CD4-positive, alpha-beta T cell treated with Interleukin-1 beta for 1 hour (primary cell): ENCODE measurements at places on chromosomes 4 and X.

- no peak for DNase-seq
Measured at GRCh38 chr4:45345558-45345957, 619.2 kb upstream of the GNPDA2 start.

DNA sequence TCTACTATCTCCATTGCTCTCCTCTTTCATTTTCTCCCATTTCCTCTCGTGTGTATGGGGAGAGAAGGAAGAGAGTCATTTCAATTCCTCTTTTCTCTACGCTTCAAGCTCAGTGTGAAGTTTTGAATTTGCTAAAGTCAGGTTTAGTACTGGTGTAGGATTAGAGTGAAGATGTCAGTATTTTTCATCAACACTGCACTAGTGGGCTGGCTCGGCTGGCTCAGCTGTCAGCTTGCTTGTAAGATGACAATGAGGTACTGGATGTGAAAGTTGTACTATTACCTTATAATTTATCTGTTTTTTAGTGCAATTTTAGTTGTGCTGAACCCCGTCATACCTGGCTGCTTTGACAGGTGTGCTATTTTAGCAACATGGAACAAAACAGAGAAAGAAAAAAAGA, 2.1 kb upstream of the SH2D1A start:
- DNase-seq: no peak

DNA sequence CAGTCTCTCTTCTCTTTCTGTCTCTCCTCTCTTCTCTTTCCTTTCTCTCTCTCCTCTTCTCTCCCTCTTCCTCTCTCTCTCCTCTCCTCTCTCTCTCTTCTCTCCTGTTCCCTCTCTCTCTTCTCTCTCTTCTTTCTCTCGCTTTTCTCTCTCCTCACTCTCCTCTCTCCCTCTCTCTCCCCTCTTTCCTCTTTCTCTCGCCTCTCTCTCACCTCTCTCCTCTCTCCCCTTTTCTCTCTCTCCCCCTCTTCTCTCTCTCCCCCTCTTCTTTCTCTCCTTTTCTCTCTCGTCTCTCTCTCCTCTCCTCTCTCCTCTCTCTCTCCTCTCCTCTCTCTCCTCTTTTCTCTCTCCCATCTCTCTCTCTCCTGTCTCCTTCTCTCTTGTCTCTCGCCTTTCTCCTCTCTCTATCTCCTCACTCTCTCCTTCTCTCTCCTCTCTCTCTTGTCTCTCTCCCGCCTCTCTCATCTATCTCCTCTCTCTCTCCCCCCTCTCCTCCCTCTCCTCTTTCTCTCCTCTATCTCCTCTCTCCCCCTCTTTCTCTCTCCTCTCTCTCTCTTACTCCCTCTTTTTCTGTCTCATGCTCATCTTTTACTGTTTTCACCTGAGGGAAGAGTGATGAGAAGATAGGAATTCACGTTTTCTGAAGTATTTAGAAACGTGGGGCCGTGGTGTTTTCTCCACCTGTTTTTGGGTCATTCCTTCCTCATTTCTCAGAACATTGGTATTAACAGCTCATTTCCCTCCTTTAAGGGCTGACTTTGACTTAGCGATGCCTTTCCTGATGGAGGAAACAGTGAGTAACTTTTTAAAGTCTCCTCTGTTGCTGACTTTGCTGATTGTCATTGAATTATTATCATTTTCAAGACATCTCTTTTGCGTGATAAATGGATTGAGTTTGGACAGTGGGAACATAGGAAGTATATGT, 80.6 kb upstream of the CD99 start:
- no peak for DNase-seq

GRCh38 chr4:128268970-128269369, 18.6 kb downstream of the PGRMC2 start:
- no peak for DNase-seq

DNA sequence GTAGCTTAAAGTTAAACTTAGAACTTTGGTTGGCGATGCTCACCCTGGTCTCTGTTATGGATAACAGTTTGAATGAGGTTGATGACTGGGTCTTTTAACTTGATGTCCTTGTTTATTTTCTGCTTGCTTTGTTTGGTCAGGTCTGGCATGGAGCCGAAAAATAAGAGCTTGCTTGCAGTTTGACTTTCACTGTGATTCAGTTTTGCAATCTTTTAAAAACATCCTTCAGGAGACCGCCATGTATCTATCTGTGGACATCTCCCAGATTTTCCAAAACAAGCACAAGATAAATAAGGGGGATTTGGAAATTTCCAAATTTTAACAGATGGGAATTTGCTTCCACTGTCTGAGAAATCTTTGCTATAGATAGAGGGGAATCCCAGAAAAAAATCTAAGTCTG, 246.7 kb downstream of the PALLD start:
- DNase-seq: no peak

DNA sequence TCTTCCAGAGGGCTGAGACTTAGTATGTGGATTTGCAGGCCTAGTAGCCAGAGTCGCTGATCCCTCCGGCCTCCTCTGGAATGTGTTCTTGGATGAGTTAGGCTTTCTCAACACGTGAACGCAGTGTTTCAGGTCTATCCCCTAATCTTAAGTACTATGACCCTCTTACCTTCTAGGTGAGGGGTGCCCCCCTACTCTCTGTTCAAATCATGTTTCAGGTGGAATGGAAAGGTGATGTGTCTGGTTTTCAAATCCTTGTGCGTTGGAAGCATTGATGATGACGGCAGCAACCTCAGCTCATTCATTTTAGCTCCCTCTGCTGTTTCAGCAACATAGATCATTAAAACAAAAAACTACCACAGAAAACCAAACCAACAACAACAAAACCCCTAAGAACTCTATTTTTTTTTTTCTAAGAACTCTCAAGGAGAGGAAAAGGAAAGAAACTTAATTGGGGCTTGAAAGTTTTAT, 56.4 kb downstream of the RWDD4 start:
- DNase-seq: no peak

GRCh38 chrX:112695494-112695893, 15.8 kb upstream of the LHFPL1 start:
- no peak for DNase-seq

DNA sequence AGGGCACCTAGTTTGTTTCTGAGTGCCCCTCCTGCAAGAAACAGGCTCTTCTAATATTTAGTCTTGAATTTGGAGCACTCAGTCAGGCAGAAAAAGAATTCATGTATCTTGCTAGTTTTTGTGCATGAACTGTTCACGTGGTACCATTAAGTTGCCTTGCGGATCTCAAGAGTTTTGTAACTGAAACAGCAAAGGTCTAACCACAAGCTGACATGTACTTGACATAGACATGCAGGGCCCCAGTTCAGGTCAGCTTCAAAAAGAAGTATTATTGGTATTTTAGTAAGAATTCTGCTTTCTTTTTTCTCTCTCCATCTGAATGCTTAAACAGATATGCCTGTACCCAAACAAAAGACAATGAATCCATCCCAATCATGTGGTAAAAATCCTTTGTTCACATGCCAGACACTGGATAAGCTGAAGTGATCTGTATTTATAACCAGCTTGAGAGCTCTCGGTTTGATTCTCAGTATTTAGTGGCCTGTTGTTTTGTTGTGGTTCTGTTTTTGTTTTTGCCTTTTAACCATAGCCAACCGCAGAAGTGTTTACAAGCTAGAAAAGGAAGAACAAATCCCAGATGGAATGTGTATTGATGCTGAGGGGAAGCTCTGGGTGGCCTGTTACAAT, 13.0 kb downstream of the RGN start:
- no peak for DNase-seq

DNA sequence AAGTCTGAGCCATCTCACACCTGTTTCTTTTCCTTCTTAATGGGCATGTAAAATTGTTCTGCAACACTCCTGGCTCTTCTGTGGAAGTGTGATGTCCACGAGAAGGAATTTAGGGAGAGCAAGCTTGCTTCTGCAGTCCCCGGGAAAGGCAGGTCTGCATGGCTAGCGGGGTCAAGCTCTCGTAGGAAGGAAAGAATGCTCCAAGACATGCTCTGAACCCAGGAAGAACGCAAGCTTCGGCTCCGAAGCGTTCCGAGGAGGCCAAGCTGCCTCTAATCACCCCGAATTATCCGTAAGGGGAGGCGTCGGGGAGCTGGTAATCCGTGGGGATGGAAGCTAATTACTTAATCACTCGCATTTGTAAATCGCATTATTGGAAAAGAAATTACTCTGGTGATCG, 177.7 kb downstream of the CRLF2 start:
- no peak for DNase-seq

DNA sequence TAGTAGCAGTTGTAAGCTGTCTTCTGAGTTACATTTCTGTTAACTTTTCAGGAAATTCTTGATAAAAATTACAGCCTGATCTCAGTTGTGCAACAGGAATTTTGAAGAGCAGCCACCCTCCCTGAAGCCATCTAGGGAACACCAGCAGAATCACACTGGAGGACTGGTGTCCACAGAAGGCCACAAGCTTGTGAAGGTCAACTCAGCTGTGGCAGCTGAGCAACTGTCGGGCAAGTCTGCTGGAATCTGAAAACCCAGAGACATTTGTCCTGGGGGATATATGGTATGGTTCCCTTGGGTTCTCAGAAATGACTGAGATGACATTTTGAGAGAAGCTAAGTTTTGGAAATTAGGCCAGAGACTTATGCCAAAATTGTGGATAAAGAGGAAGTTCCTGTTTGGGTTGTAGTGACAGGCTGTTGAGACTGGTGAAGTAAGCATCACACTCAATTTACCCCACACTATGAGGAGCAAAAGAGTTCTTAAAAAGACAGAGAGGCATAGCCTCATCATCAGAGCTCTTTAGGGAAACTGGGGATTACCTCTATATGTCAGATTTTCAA, 78.1 kb upstream of the TNIP3 start:
- no peak for DNase-seq

GRCh38 chr4:172813359-172813923, 355.2 kb upstream of the GALNT7 start:
- no peak for DNase-seq
